ENCODE measurements at places on chromosomes 4 and X.
A peak's percentile ranks its signal among the peaks of the same experiment; 100 is the strongest.

GRCh38 chr4:168877511-168878491, 132.3 kb downstream of the CBR4 start:
- DNase-seq, result peak; percentile 77

- DNase-seq, result no peak
Measured at GRCh38 chr4:8321771-8322170, 52.2 kb downstream of the HTRA3 start.

DNA sequence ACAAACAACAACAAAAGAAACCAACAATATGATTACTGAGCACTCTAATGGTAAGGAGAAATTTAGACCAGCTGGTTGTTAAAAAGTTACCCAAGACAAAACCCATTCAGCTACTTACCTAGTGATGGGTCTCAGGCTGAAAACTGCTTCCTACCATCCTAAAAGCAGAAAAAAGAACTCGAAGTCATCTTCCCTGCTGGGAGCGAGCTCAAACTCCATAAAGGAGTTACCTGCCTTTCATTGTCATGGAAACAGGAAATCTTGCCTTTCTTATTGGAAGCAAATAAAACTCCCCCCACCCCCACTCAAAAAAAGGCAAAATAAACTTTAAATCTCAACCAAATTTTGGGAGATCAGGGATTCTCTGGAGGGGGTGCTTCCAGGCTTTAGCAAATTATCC, 1478.3 kb downstream of the C4orf33 start:
- no peak for DNase-seq

DNA sequence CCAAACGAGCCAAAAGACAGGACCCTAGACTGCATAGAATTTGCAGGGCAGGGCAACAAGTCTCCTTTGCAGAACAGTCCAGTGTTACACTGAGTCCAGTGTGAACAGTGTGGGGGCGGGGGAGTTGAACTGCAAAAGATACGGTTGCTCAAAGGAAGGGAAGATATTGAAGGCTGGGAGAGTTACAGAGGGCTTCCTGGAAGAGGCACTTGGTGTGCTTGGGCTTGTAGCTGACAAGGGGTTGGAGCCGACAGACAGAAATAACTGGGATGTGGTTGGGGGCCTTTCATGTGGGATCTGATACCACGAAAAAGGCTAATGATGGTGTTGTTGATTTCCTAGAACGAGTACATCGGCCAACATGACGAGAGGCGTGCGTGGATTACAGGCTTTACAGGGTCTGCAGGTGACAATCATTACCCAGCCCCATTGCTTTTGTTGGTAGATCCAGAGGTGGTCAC, 6.1 kb downstream of the XPNPEP2 start:
- no peak for DNase-seq

DNA sequence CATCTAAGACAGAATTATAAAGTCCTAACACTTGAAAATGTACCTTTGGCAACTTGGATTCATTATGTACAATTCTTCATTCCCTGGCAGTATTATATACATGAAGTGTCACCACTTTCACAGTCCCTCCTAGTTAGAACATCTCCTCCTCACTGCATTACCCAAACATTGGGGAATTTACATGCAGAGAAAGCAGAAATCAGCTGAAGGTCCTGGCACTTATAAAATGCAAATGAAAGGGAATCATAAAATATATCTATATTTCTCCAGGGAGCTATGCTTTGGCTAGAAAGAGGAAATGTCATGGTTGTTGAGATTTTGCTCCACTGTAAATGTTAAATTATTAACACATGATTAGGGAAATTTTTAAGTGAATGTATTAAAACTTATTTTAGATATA, 835.6 kb upstream of the SLIT2 start:
- DNase-seq, result no peak

GRCh38 chr4:77817304-77818072, 1.7 kb downstream of the CNOT6L start:
- DNase-seq, result no peak

DNA sequence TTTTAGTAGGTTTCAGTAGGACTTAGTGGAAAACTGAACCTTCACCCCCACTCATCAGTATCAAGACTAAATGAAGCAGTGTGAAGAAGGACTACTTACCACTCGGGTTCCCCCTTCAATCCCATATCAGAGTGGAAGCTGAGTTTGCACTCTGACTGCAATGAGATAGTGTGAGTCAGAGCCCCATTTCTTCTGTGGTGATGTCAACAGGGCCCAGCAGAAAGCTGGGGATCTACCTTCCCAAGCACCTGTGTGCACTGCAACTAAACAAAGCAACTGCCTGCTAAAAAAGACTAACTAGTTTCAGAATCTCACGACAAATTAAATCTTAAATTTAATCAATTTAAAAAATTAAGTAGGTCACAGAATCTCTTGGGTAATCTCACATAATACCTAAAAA, 1837.0 kb upstream of the PCDH7 start:
- DNase-seq, result no peak

DNA sequence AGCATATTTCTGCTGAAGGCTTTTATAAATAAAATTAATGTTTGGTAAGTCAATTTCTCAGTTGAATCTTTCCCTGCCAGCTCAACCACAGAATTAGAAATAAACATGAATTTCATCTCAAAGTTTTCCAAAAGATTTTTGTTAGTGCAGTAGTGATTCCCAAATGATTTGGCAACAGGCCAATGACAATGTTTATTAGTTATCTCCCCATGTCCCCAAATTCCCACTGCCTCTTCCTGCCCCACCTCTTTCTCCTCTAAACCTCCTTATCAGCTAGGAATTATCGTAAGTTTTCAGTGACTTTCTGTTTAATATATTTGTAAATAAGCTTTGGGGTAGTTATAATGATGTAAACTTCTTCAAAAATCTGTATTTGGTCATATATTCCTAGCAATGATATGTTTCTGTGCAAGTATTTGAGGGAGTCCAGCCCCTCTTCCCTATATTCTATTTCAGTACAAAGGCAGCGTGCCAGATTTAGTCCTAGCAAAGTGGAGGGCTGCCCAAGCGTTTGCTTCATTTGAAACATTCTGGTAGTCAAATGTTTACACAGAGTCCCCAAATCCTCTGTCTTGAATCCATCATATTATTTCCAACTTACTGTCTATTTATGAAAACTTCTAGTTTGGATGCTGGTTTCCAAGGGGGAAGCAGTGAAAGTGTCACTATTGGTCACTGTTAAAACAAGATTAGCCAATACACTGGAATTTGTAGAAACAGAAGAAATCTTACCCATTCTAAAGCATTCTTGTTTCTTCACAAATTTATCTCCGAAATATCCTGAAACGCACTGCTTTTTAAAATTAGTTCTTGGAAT, 33.7 kb upstream of the ANKRD50 start:
- DNase-seq, result no peak

- DNase-seq, result no peak
Measured at GRCh38 chr4:121792966-121793365, 8.2 kb upstream of the EXOSC9 start.

GRCh38 chr4:166042510-166043055, 169.5 kb downstream of the TLL1 start:
- no peak for DNase-seq

- DNase-seq, result no peak
Measured at GRCh38 chr4:4432341-4433125, 45.6 kb downstream of the NSG1 start.

Measured in lower lobe of right lung (tissue), 2 donors.